Activated CD4-positive, alpha-beta T cell treated with anti-CD3 and anti-CD28 coated beads, Interleukin-2, amount 50 U/mL, for 48 hours (primary cell): ENCODE measurements at places on chromosomes 7 and 10.

DNA sequence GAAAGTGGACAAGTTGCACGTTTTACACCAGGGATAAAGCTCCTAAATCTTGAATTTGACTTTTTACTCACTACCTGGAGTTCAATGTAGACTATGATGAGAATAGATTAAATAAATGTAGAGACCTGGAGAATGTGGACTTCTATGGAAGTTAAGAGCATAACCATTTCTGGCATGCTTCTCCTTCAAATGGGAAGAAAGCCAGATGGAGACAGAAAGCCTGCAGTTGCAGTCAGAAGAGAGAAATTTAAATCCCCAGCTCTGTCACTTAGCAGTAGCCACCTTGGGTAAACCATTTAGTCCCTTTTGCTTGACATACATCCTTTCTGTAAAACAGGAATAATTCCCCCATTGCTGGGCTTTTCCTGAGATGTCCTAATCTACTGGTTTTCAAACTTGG, 355.3 kb upstream of the AUTS2 start:
- no peak for DNase-seq

GRCh38 chr7:32583791-32584190, 88.5 kb downstream of the AVL9 start:
- DNase-seq, result no peak

DNA sequence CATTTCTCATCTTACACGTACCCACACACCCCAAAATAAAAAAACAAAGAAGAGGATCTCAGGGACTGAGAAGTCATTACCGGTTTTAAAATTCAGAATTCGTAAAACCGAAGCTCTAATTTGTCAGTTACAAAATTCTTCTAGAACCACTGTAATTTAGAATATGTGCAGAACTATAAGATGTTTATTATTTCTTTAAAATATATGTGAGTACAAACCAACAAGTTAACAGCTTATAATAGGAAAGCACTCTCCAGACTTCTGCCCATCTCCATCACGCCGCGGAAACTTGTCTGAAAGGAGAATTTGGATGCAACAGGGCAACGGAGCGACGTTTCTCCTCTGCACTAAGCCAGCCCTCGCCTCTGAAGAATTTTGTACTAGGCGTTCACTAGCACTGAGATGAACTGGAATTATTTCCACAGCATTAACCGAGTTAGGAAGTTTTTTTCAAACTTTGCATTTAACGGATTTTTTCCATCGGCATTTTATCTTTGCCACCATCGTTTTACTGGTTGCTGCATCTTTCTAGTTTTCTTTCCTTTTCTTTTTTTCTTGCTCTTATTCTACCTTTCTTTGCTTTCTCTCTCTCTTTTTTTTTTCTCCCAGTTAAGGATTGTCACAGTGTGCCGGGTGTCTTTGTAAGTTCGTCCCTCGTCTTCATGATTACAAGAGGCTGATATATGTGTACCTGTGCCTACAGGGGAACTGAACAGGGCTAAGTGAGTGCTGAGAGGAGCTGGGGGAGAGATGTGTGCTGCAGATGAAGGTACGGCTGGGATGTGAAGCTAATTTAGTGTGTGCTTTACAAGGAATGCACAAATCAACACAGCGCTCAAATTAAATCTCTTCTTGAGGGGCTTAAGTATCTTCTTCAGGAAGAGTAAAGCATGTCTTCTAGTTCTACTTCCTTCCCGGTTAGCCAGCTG, 295.9 kb upstream of the NFE2L3 start:
- no peak for DNase-seq

- DNase-seq, result no peak
Observed at GRCh38 chr10:110841767-110842267, 29.9 kb upstream of the PDCD4 start.

DNA sequence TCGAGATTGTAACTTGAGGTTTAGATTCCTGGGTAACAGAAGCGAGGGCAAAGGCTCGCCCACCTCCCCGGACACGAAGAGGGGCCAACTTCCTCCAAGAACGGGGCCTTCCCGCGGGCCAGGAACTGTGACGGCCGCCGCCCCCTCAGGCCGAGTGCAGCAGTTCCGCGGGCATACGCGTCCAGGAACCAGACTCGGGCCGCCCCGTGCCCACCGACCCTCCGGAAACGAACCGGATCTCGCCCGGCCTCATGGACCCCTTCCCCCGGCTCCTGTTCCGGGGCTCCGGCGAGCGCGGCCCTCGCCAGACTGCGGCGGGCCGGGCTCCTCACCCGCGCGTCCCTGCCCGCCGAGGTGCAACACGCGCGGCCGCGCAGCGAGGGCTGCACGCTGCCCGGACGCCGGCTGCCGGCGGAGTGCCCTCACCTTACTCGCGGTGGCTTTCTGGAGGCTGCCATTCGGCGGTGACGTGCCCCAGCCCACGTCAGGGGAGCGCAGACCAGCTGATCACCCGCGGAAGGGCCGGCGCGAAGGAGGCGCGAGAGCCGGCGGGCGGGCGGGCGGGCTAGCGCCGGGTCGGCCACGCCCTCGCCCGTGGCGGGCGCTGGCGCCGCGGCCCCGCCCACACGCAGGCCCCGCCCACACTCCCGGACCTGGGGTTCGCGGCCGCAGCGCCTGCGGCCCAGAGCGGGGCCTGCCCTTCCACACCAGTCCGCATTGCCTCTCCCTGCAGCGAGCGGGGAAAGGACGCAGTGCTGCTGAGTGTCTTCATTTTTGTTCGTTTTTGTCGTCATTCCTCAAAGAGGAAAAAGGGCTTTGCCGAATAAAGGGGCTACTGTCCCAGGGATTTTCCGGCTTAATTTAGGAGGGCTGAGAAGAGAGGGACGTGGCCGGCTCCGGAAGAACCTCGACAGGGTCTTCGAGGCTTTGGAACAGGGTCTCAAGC, at the start of gene XPNPEP1:
Gene XPNPEP1, minus strand, starts transcription at position 536 of the 946 bp plus-strand sequence. Its CDS starts 78 bp downstream, at position 458.
- peak; percentile 80 for DNase-seq

- no peak for DNase-seq
Observed at GRCh38 chr7:16939161-16939560, 57.4 kb upstream of the AGR3 start.

DNA sequence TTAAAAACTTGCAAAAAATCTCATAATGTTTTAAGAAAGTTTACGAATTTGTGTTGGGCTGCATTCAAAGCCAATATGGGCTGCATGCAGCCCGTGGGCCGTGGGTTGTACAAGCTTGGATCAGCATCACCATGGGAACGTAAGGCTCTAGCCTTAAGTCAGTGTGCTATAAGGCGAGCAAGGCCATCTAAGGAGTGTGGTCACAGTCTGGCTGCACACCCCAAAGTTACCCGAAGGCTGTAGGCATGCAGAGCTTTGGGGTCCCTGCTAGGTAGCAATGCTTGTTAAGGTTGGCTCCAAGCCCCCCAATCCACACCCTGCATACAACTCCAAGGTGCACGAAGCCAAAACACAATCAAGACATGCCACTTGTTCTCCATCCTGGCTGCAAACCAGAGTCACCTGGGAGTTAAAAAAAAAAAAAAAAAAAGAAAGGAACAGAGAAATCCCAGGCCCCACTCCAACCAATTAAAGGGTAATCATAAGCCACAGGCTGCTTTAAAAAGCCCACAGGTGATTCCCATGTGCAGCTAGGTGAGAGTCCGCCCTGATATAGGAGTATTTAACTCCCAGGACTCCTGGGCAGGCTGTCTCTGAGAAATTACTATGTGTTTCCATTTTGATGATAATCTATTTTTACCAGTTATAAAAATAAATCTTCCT, 8.5 kb upstream of the PNLIPRP2 start:
- no peak for DNase-seq

DNA sequence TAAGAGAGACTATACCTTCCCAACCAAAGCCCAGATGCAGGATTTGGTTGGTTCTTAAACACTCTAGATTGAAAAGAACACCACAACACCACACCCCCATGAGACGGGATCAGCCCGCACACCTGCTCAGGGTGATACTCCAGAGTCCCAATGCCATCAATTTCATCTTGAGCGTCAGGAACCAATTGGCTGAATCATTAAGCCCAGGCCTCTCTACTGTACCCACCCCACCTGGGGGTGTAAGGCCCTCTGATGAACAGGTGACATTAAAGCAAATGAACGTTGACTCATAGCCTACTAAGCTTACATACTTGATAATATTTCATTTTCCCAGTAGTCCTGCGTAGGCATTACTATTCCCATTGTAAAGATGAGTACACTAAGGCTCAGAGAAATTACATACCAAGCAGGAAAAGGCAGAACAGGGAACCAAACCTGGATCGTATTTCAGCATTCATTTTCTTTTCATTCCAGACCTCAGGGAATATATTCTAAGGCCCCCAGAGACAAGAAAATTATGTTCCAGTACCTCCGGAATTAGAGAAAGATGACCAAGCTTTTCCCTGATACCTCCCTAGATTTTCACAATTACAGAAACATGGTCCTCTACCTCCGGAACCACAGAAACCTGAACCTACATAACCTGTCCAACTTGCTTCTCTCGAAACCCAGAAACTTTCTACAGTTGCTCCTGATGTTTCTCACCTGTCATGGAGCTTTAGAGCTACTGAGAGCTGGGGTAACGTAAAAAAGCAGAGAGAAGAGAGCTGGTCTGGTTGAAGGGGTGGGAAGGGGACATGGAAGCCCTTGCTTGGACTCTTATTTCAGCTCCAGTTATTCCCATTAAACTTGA, 43.1 kb upstream of the KDM7A start:
- DNase-seq, result no peak

DNA sequence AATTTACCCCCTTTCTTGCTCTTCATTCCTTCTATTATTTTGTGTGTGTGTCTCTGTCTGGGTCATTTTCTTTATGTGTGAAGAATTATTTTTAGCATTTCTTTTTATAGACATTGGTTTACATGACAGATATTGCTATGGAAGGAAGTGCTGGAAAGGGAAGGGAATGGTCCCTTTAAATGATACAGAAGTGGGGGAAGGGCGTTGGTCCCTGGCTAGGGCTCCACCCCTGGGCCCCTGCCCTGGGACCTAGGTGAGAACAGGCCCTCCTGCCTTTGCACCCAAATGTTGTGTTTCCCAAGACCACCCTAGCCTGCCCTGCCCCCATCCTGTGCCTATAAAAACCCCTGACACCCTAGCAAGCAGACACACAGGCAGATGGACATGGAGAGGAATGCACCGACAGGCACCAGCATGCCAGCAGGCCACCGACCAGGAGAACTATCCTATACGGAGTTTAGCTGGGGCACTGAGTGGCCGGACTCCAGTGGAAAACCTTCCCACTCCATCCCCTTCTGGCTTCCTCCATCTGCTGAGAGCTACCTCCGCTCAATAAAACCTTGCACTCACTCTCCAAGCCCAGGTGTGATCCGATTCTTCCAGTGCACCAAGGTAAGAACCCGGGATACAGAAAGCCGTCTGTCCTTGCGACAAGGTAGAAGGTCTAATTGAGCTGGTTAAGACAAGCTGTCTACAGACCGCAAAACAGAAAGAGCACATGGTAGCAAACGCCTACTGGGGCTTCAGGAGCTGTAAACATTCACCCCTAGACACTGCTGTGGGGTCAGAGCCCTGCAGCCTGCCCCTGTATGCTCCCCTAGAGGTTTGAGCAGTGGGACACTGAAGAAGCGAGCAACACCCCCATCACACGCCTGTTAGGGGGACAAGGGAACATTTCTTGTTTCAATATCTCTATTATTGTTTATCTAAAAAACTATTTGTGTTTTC, 515.7 kb downstream of the SORCS1 start:
- no peak for DNase-seq

DNA sequence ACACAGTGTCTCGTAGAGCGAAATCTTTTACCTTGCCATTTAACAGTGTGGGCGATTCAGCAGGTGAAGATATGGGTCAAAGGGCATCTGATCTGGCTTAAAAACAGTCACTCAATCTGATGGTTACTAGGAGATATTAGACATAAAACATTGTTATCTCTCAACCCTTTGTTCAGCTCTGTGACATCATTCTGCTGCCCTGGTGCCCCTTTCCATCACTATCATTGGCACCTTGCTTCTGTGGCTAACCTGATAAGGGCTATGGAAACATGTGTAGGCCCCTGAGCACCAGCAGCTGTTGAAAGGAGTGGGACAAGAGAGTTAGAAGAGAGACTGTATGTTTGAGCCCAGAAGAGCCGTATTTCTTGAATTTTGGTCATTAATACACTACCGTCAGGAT, 650.3 kb downstream of the PHTF2 start:
- DNase-seq, result no peak

GRCh38 chr7:50156163-50156562, 63.1 kb upstream of the ZPBP start:
- DNase-seq, result no peak

- no peak for DNase-seq
Observed at GRCh38 chr7:111212857-111213523, 122.1 kb downstream of the LRRN3 start.

- no peak for DNase-seq
Observed at GRCh38 chr10:72043016-72043834, 45.1 kb downstream of the SPOCK2 start.

GRCh38 chr7:134370135-134370534, 53.4 kb upstream of the SLC35B4 start:
- no peak for DNase-seq

DNA sequence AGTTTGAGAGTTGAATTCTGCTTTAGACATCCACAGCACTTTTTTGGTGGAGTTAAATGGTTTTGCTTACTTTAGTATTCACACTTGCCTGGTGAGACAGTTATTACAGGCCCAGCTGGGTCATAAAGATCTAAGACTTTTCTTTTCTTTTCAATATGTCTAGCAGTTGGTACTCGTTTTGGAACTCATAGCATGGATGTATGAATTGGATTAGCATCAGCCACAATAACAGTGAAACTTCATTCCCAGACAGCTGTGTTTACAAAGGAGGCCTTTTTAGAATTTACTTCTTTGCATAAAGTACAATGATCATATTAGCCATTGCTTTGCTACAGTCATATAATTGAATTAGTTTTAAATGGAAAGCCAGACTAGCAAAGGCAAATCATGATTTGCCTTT, 168.4 kb upstream of the DKK1 start:
- no peak for DNase-seq

DNA sequence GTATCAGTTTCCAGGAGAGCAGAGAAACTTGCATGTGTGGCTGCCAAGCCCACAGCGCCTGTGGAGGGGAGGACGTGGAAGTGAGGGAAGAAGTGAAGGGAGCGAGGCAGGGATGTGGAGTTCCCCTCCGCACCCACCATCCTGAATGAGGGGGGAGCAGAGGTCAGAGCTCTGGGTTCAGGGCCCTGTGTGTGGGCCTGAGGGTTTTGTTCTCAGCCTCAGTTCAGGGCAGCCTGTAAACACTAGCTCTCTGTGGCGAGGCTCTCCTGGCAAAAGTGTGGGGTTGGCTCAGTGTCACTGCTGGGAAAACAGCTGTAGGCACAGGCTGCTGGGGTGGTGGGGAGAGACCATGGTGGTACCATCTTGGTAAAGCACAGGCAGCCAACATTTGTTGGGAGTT, 108.4 kb downstream of the C10orf105 start:
- no peak for DNase-seq

- DNase-seq, result no peak
Observed at GRCh38 chr10:75924309-75924902, 493.0 kb downstream of the LRMDA start.
